ENCODE measurements at places on chromosomes 6 and 20.
A peak's percentile ranks its signal among the peaks of the same experiment; 100 is the strongest.

- DNase-seq, result no peak
Observed at GRCh38 chr6:41302638-41303037, 16.2 kb upstream of the TREM1 start.

DNA sequence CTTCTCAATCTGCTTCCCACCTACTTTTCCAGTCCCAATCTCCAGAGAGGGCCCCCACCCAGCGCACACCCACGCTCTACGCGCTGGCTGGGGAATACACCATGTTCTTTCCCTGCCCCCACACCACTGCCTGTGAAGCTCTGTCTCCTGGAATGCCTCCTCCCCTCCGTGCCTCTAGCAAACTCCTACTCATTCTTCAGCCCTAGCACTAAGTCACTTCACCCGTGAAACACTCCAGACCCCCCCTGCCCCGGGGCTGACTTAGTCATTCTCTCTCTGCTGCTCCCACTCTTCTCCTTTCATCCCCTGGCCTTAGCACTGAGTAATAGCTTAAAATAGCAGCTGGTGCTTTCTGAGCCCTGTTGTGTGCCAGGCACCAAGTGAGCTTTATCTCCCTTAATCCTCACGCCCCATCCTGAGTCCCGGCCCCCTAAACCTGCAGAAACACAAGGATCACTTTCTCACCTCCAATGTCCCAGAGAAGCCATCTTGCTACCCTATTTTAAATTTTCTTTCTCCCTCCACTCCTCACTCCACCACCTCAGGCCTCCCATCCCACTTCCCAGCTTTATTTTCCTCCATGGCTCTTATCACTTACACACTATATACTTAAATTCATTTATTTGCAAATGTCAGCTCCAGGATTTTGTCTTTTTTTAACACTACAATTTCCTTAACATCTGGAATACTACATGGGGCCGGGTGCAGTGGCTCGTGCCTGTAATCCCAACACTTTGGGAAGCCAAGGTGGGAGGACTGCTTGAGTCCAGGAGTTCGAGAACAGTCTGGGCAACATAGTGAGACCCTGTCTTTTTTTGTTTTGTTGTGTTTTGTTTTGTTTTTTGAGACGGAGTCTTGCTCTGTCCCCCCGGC lies 6.3 kb upstream of the PARD6B start:
- DNase-seq, result peak; percentile 9

DNA sequence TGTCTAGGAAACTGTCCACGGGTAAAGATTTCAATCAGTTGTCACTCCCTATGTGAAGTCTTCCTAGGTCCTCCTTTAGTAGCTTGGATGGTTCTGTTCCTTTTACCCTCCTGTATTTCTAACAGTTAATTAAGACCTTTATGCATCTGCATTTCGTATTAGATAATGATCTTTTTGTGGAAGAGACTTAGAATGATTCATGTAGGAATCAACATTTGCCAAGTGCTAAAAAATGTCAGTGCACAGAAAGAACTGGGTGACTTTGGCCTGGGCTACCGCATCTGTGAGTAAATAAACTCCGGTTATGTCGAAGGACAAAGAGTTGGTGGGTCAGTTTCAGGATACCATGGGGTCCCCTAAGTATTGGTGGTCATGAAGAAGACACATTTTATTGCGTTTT lies 918.0 kb downstream of the TFAP2A start:
- no peak for DNase-seq

DNA sequence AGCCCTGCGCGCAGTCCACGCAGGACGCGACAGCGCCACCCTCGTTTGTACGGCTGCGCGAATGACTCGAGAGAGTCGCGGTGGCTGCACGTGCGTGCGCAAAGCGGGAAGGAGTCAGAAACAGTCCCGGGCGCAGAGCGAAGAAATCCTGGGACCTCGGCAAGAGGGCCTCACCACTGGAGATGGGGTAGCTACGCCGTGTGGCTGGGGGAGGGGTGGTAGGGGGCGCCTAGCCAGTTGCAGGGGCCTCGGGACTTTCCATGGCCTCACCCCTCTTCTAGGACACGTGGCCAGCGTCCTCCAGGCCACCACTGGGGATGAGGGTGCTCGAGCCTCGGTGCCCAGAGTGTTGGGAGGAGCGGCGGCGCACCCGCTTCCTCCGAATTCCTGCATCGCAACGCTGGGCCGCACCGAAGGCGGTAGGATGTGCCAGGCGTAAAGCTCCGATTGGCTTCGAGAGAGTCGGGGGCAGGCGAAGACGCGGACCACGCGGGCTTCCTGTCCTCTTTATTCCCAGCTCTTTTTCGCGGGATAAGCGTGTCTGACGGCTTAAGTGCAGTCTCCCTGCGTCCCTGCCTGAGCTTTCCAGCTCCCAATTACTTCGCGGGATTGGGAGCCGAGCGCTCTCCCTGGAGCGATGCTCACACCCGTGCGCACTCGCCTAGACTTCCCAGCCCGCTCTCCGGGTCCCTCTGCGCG lies 38.7 kb downstream of the NCR2 start:
- no peak for DNase-seq

DNA sequence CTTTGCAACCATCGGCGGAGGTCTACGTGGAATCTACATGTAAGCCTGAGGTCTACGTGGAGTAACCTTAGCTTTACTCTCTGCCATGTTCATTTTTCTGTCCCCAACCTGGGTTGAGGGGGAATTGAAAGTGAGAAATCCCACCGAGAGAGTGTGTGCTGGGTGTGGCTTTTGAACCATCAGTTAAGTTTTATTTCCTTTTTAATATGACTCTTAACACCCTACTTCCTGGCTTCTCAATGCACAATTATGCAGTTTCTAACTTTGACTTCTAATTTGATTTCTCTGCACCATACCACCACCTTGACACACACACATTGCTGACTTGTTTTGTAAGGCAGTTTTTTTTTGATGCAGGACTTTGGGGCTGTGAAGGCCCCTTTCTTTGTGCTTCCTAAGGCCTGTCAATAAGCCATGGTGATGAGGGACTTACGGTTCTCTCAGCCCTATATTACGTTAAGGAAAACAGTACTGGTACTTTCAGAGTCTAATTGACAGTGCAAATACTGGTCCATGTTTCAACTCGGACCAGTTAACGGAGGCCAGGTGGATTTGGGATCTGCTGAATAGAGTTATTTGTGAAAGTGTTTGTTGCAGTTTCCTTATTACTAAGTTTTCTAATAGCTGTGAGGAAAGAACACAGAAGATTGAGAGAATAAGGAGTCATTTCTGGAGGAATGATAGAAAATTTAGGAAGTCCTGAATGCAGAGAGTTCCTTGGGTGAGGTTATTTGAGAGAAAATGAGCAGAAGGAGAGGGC lies 206.5 kb downstream of the JARID2 start:
- DNase-seq, result no peak

DNA sequence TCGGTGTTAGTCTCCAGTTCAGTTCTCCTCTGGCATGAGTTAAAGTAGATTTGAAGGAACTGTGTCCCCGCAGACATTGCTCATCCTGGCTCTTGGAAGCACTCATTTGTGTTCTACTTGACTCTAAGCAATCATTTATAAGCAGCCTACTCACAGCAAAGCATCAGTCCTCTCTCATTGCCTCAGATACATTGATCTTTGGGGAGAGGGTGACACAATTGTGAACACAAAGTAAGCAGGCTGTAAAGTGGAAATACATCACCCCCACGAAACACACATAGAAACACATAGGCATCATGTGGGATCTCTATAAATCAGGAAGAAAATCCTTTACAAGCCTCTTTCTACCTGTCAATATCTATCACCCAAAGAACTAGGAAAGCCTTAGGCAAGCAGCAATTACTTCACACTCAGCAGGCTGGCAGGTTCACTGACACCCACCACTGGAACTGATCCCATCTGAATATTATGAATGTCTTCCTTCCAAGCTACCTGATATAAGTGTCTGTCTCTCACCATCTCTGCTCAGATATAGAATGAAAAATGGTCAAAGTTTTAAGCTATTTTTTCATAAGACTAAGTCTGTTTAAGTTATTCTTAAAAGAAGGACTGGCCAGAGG lies 675.8 kb downstream of the HACE1 start:
- no peak for DNase-seq

DNA sequence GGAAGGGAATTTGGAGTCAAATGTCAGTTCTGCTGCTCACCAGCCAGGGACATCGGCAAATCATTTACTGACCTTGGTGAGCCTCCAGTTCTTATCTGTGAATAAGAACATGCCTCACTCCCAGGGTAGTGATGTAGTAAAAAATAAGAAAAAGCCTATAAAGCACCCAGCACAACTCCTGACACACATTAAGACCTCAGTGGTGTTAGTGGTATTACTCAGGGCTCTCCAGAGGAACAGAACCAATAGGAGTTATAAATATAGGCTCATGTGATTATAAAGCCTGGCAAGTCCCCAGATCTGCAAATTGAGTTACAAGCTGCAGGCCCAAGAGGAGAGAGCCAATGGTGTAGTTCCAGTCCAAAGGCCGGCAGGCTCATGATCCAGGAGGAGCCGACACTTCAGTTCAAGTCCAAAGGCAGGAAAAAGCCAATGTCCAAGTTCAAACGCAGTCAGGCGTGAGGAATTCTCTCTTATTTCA lies 71.3 kb upstream of the EYA2 start:
- no peak for DNase-seq

GRCh38 chr6:47844881-47845280 lies 63.0 kb downstream of the OPN5 start:
- DNase-seq, result no peak

DNA sequence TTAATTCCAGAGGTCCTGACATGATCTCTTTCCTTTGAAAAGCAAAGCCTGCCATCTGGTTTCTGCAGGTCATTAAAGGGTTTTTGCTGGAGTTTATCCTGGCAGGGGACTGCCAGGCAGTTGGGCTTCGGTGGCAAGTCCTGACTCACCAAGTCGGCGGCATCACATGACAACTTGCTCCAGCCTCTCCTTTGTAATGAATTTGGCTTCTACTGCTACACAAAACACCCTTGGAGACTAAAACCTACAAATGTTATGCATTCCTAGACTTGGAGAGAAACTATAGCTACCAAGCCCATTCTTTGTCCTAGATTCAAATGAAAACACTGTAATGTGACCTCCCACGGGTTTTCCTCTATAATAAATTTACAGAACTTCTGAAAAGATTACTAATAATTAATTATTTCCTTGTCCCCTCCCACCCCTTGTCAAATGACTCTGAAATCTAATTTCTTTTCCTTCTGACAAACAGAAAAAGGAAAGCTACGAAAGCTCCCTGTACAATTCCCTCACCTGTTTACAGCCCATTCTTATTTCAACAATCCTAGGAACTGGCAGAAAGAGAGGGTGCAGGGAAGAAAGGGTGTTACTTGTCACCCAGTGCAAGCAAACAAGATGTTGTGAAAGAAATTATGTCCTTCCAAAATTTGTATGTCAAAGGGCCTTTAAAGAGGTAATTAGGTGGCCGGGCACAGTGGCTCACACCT lies 62.9 kb downstream of the QRSL1 start:
- DNase-seq, result no peak

- no peak for DNase-seq
Observed at GRCh38 chr20:45861221-45862075, 4.0 kb downstream of the ZSWIM3 start.

GRCh38 chr20:48562586-48563116 lies 265.1 kb downstream of the PREX1 start:
- DNase-seq, result no peak

DNA sequence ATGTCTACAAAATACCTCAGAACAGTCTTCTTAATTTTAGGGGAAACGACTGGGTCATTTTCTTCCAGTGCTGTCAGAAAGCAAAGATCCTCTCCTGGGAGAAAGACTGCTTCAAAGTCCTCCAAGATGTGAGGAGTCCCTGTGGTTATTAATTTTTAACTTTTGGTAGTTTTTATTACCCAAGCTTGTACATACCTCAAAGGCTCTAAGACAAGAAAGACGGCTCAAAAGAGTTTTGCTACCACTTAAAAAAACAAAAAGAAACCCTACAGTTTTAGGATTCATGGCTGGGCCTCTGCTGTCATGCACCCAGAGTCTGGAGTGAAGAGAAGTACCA lies 56.1 kb upstream of the APCDD1L start:
- no peak for DNase-seq

Measured in CD4-positive, alpha-beta T cell treated with Interleukin-6 for 4 hours (primary cell).